ENCODE measurements at places on chromosomes 11 and 22.

DNA sequence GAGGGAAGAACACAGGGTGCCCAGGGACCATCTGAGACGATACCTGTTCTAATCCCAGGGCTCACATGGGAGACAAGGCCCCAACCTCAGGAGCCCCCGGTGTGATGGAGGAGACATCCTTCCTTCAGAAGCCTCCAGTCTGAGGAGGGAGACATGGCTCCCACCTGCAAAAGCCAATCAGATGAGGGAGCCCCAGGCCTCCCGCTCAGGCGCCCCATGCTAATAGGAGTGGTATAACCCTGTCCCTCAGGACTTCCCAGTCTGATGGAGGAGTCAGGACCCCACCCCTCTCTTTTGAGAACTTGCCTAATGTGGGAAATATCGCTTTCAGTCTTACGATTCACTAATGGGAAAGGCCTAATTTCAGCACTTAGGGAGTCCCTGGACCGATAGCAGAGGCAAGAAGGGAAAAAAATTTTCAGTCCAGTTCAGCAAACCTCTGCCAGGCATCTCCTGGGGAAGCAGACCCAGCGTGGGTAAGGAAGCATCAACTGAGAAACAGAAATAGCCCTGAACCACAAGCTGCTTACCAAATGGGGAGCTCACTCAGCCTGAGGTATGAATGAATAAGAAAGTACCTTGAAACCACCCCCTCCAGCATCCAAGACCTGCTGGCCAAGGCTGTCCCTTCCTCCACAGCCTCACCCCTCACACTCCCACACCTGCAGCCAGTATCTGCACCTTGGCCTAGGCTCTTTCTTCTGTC is 5.9 kb downstream of the ARRB1 start:
- no peak for DNase-seq

DNA sequence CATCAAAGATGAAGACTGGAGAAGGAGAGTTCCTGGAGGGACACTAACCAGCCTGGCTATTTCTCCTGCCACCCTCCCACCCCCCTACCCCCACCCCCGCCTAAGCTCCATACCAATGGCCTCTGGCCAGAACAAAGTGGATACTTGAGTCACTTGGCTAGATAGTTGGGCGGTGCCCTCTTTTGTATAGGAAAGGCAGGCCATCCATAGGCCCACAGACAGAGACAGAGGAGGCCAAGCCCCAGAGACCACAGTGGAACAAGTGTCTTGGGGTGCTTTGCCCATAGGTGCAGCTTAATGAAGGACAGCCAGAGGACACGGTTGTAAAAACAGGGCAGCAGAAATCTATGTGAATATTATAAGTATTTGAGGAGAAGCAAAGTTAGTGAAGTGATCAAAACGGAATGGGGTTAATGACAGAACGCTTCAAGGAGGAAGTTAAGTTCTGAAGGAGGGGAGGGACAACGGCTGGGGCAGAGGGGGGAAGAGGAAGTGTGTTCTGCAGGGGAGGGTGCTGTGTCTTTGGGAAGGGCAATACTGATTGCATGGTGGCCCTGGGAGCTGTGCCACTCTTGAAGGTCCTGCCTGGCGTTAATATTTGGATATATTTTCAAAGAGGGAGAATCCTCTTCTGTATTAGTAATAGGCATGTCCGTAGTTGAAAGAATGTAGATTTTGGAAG is 32.7 kb downstream of the FLI1 start:
- DNase-seq, result peak; percentile 67

DNA sequence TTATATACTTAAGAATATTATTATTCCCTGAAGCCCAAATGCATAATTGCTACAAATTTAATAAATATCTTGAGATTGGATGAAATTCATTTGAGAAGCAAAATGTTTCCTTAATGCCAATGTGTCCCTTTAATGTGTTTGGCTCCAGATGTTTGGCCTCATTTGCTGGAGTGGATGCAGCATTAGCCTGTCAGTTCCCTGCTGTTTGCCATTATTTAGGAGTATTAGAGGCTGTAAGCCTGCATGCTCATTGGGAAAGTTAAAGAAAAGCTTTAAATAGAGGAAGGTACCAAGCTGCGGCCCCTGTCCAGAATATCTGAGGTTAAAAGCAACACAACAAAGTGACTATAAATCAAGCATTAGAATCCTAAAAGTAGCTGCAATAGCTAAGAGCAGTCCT is 54.8 kb upstream of the PITPNB start:
- no peak for DNase-seq

DNA sequence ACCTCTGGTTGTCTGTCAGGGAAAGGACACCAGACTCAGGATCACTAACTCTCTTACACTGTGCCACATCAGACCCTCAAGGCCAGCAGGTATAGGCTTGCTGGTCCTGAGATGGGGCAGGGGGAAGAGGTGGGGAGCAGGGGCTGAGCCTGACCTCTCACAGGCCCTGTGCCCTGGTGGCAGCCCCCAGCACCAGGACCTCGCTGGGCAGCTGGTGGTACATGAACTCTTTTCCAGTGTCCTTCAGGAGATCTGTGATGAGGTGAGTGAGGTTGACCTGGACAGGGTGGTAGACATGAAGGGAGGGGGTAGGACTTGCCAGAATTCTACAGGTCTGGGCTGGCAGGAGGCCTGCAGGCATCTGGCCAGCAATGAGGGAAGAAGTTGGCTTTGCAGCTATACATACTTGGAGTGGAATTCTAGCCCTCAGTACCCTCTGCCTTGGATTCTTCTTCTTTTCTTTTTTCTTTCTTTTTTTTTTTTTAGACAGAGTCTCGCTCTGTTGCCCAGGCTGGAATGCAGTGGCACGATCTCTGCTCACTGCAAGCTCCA is 1.4 kb downstream of the NUDT22 start:
- no peak for DNase-seq

DNA sequence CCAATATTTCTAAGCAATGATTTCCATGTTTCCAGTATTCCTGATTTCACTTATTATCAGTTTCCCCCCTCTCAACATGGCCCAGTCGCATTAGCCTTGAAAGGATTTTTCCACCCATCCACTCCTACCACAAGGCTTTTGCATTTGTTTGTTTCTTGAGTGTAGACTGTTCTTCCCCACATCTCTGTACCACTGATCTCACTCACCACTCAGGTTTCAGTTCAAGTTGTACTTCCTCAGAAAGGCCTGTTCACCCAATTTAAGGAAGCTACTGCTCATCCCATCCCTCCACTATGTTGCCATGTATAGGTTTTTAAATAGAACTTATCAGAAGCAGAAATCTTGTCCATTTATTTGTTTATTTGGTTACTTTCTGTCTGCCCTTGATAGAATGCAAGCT is 472.3 kb downstream of the FAM181B start:
- DNase-seq, result no peak

DNA sequence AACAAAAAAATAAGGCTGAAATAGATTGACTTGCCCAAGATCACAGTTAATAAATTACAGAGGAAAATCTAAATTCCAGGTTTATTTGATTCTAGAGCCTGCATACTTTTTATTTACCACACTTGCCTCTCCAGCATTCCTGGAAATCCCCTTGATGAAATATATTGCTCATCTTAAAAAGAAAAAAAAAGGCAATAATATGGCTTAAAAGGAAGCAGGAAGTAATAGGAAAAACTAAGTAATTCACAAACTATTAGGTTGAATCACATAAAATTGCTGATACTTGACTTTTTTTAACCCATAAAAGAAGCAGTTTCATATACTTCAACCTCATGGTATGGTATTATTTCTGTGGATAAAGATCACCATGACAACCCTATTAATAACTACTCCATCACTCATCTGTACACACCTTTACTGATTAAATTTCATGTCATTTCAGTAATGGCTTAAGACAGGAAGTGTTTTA is 52.9 kb downstream of the COPB1 start:
- no peak for DNase-seq

GRCh38 chr11:126707498-126707897 is 293.1 kb downstream of the KIRREL3 start:
- no peak for DNase-seq

DNA sequence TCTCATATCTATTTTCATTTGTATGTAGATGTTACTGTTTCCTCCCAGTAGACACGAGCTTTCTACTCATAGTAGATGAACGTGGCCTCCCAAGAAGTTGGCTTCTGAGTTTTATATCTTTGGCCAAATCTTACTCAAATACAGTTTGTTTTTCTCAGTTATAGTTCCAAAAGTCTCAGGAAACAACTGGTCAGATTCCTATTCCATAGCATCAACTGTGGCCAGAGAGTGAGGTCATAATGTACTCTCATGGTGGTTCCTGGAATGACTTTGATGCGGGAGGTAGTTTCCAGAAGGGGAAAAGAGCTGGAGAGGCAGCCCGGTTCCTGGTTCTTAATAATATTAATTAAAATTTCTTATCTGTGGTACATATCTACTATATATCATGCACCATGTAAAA is 77.3 kb downstream of the SLC17A6 start:
- DNase-seq, result no peak

GRCh38 chr11:126393143-126393542 is 37.7 kb downstream of the ST3GAL4 start:
- DNase-seq, result no peak

GRCh38 chr11:25483915-25484635 is 847.9 kb upstream of the ANO3 start:
- no peak for DNase-seq

DNA sequence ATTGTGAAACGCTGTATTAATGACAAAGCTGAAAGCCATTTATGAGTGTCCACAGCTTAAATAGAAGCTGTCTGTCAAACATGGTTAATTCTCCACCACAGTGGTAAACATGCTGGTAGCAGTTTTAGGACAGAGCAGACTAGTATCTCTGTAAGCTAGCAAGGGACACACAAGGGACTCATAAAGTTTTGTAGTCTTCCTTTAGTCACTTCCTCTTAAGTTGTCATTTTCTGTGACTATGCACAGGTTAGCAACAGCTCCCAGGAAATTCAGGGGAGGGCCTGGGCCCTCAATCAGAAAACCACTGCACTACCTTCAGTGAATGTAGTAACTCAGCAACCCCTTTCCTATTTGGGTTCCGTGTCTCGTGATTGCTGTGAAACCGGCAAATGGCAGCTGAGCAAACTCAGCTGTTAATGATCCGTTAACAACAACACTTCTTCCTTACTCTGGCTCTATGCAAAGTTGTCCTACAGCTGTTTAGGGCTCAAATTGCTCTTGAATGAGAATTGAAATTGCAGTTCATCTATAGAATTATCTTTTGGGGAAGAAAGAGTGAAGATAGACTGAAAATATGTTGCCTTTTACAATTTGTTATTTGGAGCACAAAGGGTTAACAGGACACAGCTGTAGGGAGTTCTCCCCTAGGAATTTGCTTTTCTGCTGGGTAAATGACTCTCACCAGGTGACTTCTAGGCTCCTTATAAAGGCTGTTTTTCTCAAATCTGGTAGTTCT is at the start of gene MMP26:
MMP26 (plus strand) TSS at position 731 of the 736 bp plus-strand sequence.
- DNase-seq, result no peak

DNA sequence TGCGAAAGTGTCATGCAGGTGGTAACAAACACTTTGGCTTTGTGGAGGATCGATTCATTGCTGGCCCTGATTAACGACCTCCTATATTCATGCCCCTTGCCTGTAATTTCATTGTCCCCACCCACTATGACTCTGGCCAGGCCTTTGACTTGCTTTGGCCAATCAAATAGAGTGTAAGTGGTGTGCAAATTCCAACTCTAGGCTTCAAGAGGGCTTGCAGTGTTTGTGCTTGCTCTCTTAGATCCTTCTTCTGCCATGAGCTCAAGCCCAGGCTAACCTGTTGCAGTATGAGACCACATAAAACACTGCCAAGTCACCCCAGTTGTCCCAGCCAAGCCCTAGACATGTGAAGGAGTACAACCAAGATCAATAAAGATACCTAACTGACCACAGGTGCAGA is 48.0 kb downstream of the RCN1 start:
- no peak for DNase-seq

DNA sequence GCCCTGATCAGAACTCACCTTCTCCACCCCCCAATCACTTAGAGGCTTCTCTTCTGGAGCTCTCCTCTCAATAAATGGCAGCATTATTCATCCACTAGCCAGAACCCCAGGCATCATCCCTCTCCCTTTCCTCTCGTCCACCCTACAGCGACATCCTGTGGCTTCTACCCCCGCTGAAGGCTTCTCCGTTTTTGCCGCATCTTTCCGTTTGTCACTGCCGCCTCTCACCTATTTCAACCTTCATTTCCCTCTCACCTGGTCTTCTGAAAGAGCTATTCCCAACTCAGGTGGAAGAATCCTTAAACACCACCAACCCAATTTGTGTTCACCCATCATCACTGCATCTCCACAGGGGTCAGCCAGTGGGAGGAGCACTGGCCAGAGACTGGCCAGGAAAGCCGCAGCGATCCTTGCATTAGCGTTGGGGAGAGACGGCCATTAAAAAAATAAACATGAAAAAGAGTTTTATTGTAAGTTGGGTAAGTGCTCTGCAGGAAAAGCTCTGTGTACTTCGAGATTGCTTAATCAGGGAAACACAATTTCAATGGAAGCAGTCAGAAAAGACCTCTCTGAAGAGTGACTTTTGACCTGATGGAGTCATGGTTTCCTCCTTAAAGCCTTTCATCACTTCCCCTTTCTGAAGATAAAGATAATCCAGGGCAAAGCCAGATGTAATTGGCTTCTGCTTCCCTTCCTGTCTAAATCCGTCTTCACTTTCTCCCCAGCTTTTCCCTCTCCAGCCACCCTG is 36.7 kb downstream of the SPATA19 start:
- no peak for DNase-seq

- DNase-seq, result peak; percentile 88
Measured at GRCh38 chr11:76672431-76673175, 2.1 kb upstream of the LRRC32 start.

GRCh38 chr22:22169923-22170322 is 74.7 kb upstream of the VPREB1 start:
- DNase-seq, result no peak

DNA sequence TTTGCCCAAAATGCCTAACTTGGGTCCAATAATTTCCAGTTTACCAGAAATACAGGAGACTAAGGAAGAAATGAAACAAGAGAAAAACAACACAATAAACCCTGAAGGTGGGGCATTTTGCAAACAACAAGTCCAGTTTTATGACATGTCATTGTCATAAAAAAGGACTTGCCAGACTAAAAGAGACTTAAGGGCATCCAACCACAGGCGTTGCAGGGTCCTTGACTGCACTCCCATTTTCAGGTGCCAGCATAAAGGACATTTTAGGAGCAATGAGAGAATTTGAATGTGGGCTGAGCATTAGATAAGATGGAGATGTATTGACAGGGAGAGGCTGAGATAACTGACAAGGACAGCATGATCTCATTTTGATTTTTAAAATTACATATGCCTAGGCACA is 28.1 kb upstream of the DAGLA start:
- DNase-seq, result no peak

GRCh38 chr22:29290061-29290460 is 16.4 kb upstream of the GAS2L1 start:
- no peak for DNase-seq

Data from CD4-positive, alpha-beta T cell treated with Interferon gamma for 1 hour (primary cell).